GM04503 (cell line): ENCODE measurements at places on chromosomes 4 and X.

- no peak for DNase-seq
These were observed 912.5 kb upstream of the TENM3 start for GRCh38 chr4:181330654-181331201.

DNA sequence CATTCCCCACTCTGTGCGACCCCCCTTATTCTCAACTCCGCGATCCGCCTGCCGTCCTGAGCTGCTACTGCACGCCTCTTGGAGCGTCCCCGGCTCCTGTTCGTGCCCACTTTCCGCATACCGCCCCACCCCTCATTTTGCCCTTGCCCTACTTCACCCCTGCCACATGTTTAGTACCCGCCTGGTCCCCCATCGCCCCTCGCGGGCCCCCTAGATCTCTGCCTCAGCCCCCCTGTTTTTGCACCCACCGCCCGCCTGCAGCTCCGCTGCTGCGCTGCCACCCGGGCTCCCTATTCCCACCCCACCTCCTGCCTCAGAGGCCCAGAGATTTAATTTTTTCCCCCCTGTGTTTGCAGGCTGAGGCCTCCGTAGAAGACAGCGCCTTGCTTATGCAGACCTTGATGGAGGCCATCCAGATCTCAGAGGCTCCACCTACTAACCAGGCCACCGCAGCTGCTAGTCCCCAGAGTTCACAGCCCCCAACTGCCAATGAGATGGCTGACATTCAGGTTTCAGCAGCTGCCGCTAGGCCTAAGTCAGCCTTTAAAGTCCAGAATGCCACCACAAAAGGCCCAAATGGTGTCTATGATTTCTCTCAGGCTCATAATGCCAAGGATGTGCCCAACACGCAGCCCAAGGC lies 1.4 kb downstream of the MAGED1 start:
- DNase-seq = no peak

GRCh38 chr4:78612398-78613178 lies 61.0 kb downstream of the ANXA3 start:
- DNase-seq = no peak

DNA sequence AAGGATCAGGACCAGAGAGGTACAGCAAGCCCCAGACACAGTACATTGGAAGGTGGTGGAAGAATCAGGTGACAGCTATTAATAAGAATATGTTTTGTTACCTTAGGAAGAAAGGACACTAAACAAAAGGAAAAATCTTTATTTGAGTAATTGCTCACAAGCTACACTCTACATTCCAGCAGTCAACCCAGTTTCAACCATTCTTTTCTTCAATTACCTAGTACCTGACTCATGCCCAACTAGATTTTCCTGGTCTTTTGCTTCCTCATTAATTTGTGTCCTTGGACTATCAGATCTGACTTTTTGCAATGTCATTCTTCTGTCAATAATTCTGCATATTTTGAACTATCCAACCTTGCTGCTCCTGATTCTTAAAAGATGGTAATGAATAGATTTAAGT lies 22.5 kb upstream of the GLRA2 start:
- no peak for DNase-seq

- DNase-seq = no peak
These were observed 48.9 kb upstream of the EXOC1L start for GRCh38 chr4:55770662-55771061.

DNA sequence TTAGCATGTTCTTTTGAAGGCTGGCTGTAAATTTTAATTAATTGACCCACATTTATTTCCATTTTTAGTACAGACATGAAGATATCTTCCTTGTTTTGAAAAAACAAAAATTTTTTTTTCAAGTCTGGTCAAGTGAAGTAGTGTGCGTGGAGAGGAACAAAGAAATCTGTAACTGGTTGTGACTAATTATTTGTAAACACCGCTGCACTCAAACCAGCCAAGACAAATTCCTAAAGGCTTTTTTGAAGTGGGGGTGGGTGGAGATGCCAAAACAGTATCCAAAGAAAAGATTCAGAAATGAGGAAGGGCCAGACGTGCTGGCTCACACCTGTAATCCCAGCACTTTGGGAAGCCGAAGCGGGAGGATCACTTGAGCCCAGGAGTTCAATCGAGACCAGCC lies 88.3 kb downstream of the SHROOM2 start:
- no peak for DNase-seq

- no peak for DNase-seq
These were observed 99.4 kb downstream of the TMEM47 start for GRCh38 chrX:34557733-34558132.

GRCh38 chr4:109703664-109704361 lies 568 bp upstream of the CASP6 start:
- DNase-seq = no peak

DNA sequence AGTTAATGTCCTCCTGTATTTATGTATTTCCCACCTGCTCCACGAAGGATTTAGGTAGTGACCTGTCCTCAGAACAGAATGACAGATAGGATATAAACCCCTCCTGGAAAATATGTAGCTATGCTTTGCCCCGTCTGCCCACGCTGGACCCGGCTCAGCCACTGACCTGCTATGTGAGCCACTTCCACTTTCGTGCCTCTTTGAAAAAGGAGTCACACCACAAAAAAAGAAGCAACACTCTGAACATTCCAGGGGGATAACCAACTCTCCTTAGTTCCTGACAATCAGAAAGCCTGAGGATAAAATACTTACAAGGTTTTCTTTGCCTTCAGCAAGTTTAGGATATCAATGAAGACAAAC lies 11.1 kb downstream of the ACSL1 start:
- no peak for DNase-seq

GRCh38 chrX:39859991-39860861 lies 237.5 kb downstream of the BCOR start:
- no peak for DNase-seq

GRCh38 chrX:9374555-9374954 lies 90.3 kb upstream of the TBL1X start:
- DNase-seq = no peak

- no peak for DNase-seq
These were observed 4.9 kb downstream of the SEPTIN11 start for GRCh38 chr4:76954489-76954888.

- DNase-seq = no peak
These were observed 83.4 kb downstream of the UCHL1 start for GRCh38 chr4:41339812-41340809.

GRCh38 chr4:147076179-147076578 lies 130.5 kb upstream of the TTC29 start:
- no peak for DNase-seq
